ENCODE measurements at places on chromosomes 4 and X. TPM values are rescaled to one million over a fixed set of nuclear protein-coding genes. Genes with fewer than 3 reads are reported as not detected.

HTRA3 gene
- total RNA-seq: 123 TPM

DNA sequence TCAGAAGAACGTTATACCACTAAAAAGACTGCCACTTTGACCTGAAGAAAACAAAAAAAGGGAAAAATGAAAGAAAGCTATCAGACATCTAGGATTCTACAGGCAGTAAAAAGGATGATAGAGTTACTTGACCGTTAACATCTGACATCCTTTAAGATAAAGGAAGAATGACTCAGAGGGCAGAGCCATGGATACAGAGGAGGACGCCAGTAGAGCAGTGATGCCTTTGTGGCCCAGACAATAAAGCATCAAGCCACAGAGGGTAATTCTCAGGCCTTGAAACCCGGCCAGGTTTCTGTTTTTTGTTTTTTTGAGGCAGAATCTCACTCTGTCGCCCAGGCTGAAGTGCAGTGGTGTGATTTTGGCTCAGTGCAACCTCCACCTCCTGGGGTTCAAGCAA is 9.5 kb upstream of the BEX1 start:
- no peak for DNase-seq

DNA sequence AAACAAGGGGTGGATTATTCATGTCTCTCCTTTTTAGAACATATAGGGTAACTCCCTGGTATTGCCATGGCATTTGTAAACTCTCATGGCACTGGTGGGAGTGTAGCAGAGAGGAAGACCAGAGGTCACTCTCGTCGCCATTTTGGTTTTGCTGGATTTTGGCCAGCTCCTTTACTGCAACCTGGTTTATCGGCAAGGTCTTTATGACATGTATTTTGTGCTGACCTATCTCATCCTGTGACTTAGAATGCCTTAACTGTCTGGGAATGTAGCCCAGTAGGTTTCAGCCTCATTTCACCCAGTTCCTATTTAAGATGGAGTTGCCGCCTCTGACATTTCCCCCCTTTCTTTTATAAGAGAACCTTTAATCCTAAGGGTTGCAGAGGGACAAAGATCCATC is 45.8 kb downstream of the MGST2 start:
- DNase-seq: no peak

GASK1B gene
- 60.2 TPM for total RNA-seq

- DNase-seq: no peak
Measured at GRCh38 chrX:136735601-136736000, 45.1 kb downstream of the ARHGEF6 start.

- no peak for DNase-seq
Measured at GRCh38 chr4:142824368-142824767, 21.7 kb downstream of the INPP4B start.

GRCh38 chrX:2708021-2708420 is 16.9 kb downstream of the CD99 start:
- DNase-seq: peak; percentile 3

DNA sequence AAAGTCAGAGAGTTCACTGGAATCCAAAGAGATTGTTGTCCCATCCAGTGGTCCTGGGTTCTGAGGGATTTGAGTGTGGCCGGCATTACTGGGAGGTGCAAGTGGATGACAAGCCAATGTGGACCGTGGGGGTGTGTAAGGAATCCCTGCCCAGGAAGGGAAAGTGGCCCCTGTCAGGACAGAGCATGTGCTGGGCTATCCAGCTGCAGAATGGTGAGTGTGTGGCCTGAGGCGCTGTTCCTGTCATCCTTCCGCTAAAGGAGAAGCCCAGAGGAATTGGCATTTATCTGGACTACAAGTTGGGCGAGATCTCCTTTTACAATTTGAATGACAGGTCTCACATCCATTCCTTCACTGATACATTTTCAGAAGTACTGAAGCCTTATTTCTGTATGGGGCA is 20.4 kb upstream of the TRIM60 start:
- DNase-seq: no peak

DNA sequence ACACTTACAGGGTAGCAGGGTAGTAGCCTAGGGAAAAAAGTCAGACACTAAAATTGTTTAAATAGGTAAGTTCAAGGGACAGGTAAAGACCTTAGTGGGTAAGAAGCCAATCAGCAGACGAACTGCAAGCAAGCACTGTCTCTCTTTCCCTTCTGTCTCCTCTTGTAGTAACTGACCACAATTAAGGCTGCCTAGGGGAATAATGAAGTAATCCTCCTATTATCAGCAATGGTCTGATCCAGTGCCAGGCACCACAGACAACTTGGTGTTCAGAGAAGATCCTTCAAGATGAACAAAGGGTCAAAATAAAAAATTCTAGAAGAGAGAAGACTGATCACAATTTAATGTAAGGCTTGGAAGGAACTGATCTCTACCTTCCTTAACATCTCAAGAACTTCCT is 62.9 kb downstream of the ELOVL6 start:
- DNase-seq: no peak

GRCh38 chr4:124540014-124540413 is 172.5 kb downstream of the ANKRD50 start:
- no peak for DNase-seq

GRCh38 chr4:151100531-151100930 is 1.1 kb downstream of the RPS3A start:
- no peak for DNase-seq

- no peak for DNase-seq
Measured at GRCh38 chrX:150044556-150044955, 106.3 kb upstream of the EOLA2 start.

Measured in Right ventricle myocardium superior (tissue), 1 donor.